Hematopoietic multipotent progenitor cell treated with erythropoietin and hydrocortisone succinate and interleukin-3 and kit ligand, for 4 days (in vitro differentiated cells): ENCODE measurements at places on chromosomes 13 and 19.
A peak's percentile ranks its signal among the peaks of the same experiment; 100 is the strongest.

DNA sequence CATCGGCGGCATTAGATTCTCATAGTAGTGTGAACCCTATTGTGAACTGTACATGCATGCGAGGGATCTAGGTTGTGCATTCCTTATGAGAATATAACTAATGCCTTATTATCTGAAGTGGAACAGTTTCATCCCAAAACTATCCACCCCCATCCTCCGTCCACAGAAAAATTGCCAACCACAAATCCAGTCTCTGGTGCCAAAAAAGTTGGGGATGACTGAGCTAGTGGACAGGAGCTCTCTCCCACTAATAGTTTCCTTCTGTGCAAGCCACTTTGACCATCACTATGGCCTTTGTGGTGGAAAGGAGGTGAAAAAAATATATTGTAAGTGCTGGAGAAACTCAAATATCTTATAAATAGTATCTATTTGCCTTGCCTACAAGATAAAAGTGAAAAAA lies 857.8 kb downstream of the DIAPH3 start:
- no peak for DNase-seq

DNA sequence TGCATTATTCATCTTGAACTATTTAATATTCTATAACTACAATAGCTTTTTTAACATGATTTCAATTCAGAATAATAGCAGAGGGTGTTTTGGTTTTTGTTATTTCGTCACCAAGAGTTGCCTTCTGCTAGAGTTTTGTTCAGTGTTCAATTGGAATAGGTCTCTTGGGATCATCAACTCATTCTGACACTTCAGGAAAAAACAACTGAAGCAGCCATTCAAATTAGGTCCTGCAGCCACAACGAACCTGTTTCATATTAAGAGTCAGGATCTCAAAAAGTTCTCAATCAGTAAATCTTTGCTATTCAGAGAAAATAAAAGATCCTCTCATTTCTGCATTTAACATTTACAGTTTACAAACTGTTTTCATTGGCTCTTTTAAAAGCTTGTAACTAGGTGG lies 2.4 kb upstream of the CHAMP1 start:
- no peak for DNase-seq

- peak; percentile 29 for DNase-seq
These were observed 5.3 kb downstream of the SLC27A1 start for GRCh38 chr19:17475541-17476115.

DNA sequence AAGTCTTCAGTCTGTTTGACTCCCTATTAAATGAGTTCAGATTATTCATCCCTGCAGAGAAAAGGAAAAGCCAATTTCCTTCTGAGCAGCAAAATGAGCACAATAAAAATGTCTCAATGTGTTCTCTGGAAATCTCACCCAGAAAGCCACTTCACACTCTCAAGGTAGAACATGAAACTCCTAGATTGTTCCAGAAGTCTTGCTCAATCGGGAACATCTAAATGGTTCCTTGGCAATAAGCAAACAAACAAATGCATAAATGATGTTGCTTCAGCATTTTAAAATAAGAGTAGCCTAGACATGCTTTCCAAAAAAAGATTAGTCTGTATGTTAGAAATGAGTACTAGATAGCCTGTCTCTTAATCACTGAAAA lies 59.7 kb upstream of the TNFRSF19 start:
- no peak for DNase-seq

GRCh38 chr13:94419304-94419924 lies 60.1 kb downstream of the DCT start:
- DNase-seq: peak; percentile 41

- no peak for DNase-seq
These were observed 764.9 kb upstream of the SLITRK5 start for GRCh38 chr13:86906127-86906874.

- no peak for DNase-seq
These were observed 19.9 kb upstream of the TM9SF2 start for GRCh38 chr13:99481366-99481765.

- peak; percentile 10 for DNase-seq
These were observed 181.9 kb downstream of the PCDH9 start for GRCh38 chr13:67048084-67048820.

DNA sequence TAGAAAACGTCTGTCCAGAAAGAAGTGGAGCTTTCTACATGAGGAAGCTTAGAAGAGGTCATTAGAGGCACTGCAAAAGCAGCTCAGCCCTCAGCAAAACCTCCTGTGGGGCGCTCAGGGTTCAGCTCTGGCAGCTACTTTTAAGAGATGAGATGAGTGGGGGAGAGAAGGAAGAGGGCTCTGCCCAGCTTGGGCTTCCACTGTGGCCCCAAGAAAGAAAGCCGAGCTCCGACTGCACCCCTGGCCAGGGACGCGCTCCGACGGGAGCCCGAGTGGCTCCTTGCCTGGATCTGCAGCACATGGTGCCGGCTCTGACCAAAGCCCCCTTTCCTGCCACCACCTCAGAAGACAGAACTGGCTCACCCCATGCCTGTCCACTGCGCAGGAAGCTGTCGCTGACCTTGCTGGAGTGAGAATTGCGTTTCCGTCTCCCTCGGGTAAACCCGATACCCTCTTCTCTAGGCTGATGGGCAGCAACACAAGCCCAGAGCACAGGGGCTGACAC lies 36.4 kb downstream of the NAXD start:
- DNase-seq: no peak

GRCh38 chr13:52187029-52187423 lies 27.6 kb upstream of the NEK3 start:
- DNase-seq: no peak

- peak; percentile 58 for DNase-seq
These were observed 4.7 kb downstream of the DCAF15 start for GRCh38 chr19:13957051-13957450.

DNA sequence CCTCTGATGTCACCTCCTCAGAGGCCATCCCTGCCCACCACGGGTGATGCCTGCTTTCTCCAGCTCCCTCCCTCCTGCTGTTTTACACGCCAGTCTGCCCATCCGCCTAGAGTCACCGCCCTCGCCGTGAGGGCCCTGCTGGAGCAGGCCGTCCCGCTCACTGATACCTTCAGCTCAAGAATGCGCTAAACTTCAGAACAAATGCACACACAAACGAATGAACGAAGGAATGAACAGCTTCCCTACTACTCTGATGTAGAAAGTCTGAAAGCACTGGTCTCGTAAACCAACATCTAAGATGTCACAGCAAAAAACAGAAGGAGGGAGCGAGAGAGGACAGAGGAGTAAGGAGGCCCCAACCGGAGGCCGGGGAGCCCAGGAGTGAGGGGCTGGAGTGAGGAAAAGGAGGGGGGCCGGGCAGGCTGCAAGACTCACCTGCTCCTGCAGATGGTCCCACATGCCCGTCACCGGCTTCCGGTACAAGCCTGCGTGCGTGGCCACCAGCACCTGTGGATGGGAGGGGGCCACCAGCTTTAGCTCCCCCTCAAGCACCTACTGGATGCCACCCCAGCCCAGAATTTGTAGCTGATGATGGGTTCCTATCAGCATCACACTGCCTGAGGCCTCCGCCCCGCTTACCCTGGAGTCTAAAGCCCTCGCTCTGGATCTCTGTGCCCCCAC lies 4.0 kb downstream of the PNKP start:
- DNase-seq: no peak

DNA sequence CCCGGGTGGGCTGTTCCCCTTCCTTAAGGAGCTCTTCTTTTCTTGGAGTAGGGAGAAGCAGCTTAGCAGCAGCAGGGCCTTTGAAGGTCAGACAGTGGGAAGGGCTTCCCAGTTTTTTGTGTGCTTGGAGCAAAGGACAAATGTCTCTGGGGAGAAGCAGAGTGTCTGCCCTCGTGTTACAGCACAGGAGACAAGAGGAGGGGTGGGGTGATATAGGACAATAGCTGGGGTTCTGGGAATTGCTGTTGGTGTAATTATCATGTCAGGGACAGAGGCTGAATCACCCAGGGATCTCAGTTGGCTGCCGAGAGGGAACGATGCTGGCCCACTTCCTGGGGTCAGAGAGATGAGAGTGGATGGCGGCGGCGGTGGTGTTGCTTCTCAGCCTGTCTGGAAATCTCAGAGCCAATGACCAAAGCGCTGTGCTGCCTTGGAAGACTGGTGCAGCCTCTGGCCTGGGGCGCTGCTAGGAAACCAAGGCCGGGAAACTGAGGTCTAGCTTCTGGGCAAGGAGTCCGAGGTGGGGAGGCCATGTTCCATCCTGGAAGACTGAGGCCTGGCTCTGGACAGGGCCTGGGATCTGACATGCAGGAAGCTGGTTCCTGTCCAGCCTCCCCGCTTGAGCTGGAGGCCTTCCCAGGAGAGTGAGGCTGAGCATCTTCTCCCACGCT lies 1.2 kb downstream of the INAFM1 start:
- DNase-seq: no peak
